Stimulated activated CD8-positive, alpha-beta memory T cell treated with anti-CD3 and anti-CD28 coated beads, Interleukin-12 subunit alpha, Interleukin-12 subunit beta, amount 100 ng/mL, for 4 hours (primary cell): ENCODE measurements at places on chromosomes 7 and 10.

- no peak for DNase-seq
These were observed 4.0 kb upstream of the HECW1 start for GRCh38 chr7:43108255-43109011.

- DNase-seq = no peak
These were observed 64.2 kb upstream of the DKK1 start for GRCh38 chr10:52249850-52250395.

- DNase-seq = no peak
These were observed 290.6 kb upstream of the GHITM start for GRCh38 chr10:83848677-83849076.

GRCh38 chr10:119132521-119133345, 28.8 kb downstream of the DENND10 start:
- no peak for DNase-seq

DNA sequence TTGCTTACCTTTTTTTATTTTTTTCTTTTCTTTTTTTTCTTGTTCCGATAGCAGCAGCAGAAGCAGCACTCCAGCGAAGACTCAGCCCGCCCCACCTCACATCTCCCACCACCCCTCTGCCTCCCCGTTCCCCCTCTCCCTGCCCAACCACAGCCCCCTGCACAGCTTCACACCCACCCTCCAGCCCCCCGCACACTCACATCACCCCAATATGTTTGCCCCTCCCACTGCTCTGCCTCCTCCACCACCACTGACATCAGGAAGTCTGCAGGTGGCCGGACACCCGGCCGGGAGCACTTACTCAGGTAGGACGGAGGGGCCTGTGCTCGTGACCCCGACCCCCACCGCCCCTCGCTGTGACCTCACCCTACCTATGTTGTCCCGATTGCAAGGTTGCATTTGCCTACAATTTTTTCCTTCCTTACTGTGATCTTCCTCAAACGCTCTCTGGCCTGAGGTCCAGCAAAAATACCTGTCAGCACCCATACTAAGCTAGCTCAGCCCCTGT, 367.2 kb upstream of the GALNT17 start:
- DNase-seq = no peak

DNA sequence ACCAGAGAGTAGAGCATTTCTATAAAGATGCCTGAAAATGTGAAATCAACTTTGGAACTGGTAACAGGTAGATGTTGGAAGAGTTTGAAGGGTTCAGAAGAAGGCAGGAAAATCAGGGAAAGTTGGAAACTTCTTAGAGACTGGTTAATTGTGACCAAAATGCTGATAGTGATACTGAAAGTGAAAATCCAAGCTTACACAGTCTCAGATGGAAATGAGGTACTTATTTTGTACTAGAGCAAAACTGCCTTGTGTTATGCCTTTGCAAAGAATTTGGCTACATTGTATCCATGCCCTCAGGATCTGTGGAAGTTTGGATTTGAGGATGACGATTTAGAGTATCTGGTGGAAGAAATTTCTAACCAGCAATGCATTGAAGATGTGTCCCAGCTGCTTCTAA, 430.6 kb upstream of the KCND2 start:
- no peak for DNase-seq

DNA sequence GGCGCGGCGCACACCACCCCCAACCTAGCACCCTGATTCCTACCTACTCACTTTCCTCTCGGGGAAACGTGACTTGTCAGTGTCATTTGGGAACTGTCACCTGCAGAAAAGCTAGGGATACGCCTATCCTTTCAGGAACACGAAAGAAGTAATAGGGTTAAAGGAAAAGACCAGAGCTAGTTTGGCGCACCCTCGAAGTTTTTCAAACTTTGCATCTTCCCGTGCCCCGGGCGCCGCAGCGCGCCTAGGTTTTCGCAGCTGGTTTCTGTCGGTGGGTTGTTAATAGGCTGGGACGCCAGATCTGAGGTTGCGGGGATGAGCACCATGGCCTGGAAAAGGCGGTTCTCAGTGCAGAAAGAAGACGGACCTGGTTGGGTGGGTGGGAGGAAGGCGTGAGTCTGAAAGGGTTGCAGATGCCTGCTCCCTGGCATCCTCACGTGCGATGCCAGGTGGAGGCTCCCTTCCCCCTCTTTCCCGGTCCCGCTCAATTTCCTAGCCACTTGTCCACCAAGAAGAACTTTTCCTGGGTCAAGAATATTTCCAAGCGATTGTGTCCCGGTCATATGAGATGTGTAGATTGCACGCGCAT, 568 bp upstream of the MEOX2 start:
- no peak for DNase-seq

DNA sequence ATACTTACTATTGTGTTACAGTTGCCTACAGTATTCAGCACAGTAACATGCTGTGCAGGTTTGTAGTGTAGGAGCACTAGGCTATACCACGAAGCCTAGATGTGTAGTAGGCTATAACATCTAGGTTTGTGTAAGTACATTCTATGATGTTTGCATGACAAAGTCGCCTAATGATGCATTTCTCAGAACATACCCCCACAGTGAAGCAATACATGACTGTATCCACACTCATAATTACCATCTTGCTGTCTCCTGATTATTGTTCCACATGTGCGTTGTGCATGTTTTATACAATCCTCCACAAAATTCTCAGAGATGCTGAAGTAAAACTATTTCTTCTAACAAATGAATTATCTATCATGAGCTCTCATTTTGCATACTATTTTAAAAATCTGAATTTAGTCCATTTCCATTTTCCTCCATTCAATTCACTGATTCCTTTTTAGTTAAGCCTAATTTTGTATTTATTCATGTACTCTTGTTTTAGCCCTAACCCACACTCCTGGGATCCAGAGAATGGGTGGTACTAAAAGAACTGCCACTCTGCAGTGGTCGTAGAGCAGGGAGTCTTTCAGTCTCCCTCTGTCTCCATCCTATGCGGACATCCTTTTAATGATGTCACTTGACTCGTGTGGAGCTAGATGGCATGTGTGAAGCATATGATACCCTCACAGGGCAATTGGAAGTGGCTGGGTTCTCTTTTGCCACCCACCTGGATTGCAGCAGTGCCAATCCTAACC, 67.6 kb upstream of the CAV2 start:
- DNase-seq = no peak

DNA sequence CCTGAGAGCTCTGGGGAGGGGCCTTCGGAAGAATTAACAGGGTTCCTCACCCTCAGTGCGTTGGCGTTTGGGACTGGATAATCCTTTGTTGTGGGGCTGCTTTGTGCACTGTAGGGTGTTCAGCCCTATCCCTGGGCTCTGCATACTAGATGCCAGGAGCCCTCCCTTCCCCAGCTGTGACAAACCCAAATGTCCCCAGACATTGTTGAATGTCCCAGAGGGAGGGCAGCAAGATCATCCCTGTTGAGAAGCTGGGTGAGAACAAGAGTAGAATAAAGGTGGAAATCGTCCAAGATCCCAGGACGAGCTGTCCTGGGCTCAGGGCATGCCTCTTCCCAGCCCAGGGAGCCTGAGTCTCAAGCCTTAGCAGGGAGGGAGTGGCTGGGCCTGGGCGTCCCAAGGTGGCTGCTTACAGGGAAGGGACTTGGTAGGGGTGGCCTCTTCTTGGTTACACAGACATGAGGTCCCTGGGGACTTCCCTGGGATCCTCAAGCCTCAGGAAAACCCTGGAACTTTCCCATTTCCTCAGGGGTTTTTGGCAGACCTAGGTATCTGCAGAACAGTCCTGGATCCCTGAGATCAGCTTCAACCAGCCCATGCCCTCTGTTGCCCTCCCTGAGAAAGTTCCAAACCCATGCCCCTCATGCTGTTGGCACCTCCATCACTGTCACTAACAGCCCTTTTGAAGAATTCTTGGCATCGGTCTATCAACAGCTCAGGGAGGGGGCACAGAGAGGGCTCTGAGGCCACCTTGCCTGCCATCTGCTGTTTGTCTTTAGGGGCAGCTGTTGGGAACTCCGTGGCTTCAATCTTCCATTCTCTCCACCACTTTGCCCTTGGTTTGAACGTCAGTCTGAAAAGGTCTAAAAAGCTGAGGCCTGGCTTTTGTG, 53.7 kb downstream of the GOLGA7B start:
- no peak for DNase-seq

DNA sequence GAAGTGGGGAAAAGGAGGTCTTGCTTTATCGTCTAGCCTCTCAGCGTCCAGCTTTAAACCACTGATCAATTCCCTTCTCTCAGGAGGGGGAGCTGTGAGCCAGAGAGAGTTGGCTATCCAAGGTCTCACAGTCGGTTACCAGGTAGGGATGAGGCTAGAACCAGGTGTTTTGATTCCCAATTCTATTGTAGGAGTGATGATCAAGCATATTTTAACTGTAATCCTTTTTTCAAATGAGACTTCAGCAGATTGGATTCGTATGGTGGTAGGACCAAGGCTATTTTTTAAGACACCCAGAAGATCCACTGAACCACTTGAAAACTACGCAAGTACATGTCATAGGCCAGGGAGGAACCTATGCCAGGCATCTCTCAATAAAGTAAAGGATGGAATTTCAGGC, 8.4 kb downstream of the MINDY4 start:
- DNase-seq = no peak

- no peak for DNase-seq
These were observed 232.1 kb upstream of the GRB10 start for GRCh38 chr7:51014811-51015210.

DNA sequence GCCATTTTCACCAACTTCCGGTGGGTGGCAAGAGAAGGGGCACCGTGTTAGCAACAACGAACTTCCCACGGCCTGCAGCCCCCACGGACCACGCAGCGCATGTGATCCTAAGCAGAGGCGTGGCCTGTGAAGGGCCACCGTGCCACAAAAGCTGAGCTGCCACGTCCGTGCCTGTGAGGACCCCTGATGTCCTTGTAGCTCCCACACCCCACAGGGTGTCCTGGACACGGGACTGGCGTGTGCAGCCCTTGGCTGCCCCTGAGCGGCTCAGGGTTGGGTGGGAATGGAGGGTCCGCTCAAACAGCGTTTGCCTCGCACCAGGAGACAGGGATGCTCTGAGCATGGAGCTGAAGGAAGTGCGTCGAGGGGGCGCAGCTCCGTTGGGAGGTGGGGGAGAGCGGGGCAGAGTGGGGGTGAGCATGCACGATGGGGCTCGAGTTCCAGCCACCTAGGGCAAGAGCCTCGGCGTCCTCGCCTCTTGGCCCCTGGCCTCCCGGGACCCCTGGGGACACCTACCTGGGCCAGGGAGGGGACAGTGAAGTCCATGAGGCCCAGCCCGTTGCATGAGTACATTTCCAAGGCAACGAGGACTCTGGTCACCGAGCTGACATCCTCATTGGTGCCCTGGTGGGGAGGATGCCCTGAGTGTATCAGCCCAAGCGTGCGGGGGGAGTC, 33.6 kb downstream of the CFAP46 start:
- no peak for DNase-seq

- DNase-seq = no peak
These were observed 83.3 kb upstream of the DYNC1I1 start for GRCh38 chr7:95688931-95689495.

DNA sequence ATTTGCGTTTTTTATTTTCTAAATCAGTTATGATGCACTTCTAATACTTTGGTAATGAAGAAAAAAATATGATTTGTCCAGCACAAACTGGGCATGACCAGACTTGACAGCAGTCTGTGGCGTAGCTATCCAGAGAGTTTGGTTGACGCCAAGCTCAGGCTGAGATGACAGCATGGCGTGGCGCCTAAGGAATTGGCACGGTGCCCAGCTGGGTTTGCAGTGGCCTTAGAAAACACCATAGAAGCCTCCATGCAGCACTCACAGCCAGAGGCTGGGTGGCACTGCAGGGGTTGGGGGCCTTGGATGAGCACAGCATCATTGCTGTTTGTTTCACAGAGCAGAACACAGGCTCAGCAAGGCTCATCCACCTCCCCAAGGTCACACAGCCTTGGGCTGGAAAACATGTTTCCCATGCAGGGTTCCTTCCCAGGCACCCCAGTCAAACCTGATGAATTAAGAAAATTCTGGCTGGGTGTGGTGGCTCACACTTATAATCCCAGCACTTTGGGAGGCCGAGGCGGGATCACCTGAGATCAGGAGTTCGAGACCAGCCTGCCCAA, 88.9 kb downstream of the GTF2IRD1 start:
- no peak for DNase-seq
